Omental fat pad (tissue), 4 donors: ENCODE measurements at places on chromosomes 4 and X. TPM values are rescaled to one million over a fixed set of nuclear protein-coding genes. Genes with fewer than 3 reads are reported as not detected.

DOCK11 gene
- total RNA-seq: 80.9 TPM

PCDH19 gene
- total RNA-seq: 3.0 TPM

- no peak for DNase-seq
Measured at GRCh38 chr4:147689067-147689466, 5.1 kb upstream of the PRMT9 start.

RAB9B gene
- total RNA-seq: 0.50 TPM

DNA sequence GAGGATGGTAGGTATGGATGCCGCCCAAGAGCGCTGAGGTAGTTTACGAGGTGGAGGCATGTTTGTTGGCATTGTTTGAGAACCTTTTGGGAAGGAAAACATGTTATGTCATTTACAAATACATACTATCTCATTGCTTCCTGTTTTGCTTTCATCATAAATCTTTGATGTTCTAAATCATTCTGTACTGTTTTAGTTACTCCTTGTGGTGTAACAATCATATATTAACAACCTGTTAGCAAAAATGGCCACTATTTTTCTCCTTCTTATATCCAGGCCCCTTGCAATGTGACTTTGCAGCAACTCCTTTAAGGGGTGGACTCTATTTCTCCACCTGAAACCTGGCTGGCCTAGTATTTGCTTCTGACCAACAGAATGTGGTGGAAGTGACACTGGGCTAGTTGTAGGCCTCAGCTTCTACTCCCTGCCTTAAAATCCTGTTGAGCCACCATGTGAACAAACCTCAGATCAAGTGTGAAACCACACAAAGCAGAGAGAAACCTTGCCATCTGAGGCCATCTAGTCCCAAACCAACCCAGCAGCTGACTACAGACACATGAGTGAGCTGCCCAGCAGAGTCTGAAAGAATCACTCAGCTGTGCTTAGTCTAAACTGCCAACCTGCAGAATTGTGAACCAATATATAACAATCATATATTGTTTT, 15.8 kb upstream of the CXorf38 start:
- DNase-seq: no peak
